Stimulated activated CD4-positive, alpha-beta T cell treated with anti-CD3 and anti-CD28 coated beads, TNF-alpha, amount 100 ng/mL, for 48 hours (primary cell): ENCODE measurements at places on chromosomes 13 and 19.
A peak's percentile ranks its signal among the peaks of the same experiment; 100 is the strongest.

DNA sequence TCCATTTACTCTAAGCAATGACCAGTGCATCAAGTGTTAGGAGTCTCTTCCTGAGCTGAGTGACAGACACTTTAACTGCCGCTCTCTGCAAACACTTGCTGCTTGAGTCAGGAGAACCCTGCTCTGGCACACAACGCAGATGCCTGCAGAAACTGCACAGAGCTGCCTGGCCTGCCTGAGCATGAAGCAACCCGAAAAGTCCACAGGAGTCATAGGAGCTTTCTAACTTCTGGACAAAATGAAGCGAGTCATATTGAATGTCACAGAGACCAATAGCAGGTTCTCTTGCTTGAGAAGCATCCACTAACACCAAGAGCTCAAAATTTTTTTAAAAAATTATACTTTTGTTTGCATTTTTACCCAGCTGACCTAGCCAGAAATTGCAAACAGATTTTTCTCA, 232.4 kb downstream of the LHFPL6 start:
- DNase-seq = no peak

GRCh38 chr19:46524308-46524707, 28.6 kb upstream of the PNMA8B start:
- DNase-seq = no peak

GRCh38 chr13:40670307-40670706, 3.9 kb upstream of the FOXO1 start:
- DNase-seq = no peak

DNA sequence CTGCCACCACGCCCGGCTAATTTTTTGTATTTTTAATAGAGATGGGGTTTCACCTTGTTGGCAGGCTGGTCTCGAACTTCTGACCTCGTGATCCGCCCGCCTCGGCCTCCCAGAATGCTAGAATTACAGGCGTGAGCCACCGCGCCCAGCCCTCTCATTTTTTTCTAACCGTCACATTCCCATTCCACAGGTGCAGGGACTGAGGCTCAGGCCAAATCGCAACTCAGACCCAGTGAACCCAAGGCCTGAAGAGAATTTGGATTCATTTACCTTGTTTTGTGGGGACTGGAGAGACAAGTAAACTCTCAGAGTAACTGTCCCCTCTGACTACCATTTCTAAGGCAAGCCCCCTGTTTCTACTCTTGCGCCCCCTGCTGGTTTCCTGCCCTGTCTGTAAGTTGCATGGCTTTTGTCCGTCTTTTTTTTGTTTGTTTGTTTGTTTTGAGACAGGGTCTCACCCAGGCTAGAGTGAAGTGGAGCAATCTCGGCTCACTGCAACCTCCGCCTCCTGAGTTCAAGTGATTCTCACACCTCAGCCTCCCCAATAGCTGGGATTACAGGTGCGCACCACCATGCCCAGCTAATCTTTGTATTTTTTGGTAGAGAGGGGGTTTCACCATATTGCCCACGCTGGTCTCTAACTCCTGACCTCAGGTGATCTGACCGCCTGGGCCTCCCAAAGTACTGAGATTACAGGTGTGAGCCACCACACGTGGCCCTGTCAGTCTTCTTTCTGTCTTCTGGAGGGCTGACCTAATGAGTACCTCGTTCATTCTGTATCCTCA, 2.3 kb upstream of the STRN4 start:
- peak; percentile 67 for DNase-seq

- peak; percentile 29 for DNase-seq
Measured at GRCh38 chr19:16778796-16779411, 50.3 kb upstream of the SIN3B start.

- no peak for DNase-seq
Measured at GRCh38 chr13:27132538-27132937, 39.1 kb downstream of the USP12 start.

DNA sequence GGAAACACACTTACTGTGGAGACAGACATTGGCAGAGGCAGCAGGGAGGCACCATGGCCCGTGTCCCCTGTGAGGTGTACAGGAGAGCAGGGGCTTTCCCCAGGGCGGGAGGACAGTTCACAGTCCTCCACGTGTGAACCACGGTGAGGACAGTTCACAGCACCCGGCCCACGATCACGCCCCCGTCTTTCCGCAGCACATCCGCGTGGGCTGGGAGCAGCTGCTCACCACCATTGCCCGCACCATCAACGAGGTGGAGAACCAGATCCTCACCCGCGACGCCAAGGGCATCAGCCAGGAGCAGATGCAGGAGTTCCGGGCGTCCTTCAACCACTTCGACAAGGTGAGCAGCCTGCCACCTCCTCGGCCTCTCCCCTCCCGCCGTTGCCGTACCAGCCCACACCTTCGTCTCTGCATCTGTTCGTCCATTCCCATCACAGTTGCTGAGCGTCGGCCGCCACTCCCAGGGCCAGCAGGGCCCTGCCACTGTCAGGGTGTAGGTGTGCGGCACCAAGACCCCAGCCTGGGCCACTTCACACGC, 17.4 kb downstream of the CAPN12 start:
- DNase-seq = no peak

DNA sequence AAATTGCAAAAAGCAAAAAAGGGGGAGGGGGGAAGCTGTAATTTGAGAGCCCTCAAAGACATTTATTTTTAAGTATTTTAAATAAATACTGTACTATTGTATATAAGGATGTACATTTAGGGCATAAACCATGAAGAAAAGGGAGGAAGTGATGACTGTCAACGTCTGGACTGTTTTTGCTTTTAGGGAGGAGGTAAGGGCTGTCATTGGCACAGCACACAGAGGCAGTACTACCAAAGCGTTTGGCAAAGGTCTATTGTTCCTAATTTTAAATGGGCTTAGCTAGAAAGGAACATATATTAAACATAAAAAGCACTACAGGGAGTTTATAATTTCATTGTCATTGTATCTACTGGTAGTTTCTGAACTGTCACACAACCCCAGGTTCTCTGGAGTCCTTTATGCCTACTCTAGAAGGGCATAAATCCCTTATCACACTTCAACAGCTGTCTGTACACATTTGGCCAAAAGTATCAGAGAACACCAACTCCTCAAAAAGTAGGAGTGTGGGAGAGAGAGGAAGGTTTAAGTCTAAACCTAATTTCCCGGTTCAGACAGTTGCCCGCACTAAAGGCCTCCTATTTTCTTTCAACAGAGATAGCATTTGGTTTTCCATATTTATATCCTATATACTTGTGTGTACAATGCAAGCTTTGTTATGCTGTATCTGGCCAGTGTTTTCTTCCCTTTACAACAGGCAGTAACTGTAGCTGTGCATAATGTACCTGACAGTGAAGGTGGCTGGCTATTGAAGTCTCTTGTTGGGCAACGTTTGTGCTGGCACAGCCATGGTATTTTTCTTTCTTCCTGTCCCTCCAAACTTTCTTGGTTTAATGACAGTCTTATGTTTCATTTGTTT, 406.2 kb downstream of the KLF5 start:
- DNase-seq = no peak

GRCh38 chr13:40076765-40077362, 421.4 kb downstream of the COG6 start:
- DNase-seq = no peak

GRCh38 chr19:42113641-42114348, 18.5 kb downstream of the POU2F2 start:
- DNase-seq = no peak

- DNase-seq = no peak
Measured at GRCh38 chr19:45156751-45157150, 4.0 kb downstream of the NKPD1 start.

DNA sequence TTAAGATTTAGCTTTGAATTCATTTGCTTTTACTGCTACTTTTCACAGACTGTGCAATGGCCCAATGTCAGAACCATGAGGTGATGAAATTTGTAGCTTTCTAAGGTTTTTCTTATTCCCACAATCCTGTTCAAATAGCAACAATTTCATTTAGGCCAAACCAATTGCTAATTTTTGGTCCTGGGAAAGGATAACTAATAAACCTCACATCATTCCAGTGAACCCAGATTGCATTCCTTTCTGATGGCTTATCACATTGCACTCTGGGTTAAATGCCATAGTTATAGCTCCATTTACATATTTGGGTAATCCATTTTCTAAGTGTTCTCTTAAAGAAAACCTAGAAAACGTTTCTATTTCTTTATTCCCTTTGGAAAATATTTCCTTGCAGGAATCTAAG, 22.9 kb upstream of the POMP start:
- no peak for DNase-seq

DNA sequence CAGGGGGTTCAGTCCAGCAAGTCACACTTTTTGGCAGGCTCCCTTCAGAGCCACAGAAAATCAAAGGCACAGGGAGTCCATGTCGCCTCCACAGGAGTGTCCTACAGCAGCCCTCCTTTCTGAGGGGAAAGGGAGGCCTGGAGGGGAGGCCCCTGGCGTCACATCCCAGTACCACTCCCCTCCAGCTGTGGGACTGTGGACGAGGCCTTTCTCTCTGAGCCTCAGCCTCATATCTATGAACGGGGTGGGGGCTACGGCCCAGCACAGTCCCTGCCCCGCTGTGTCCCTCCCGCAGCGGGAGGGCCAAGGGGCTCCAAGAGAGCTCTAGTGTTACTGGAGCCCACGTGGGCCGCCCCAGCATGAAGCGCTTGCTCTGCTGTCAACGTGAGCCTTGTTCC, 23.8 kb downstream of the PEPD start:
- DNase-seq = no peak

- DNase-seq = no peak
Measured at GRCh38 chr19:13978351-13979243, 26.3 kb downstream of the DCAF15 start.

GRCh38 chr13:77876176-77876575, 42.5 kb downstream of the EDNRB start:
- DNase-seq = no peak

- no peak for DNase-seq
Measured at GRCh38 chr19:33546656-33547055, 25.1 kb upstream of the PEPD start.

DNA sequence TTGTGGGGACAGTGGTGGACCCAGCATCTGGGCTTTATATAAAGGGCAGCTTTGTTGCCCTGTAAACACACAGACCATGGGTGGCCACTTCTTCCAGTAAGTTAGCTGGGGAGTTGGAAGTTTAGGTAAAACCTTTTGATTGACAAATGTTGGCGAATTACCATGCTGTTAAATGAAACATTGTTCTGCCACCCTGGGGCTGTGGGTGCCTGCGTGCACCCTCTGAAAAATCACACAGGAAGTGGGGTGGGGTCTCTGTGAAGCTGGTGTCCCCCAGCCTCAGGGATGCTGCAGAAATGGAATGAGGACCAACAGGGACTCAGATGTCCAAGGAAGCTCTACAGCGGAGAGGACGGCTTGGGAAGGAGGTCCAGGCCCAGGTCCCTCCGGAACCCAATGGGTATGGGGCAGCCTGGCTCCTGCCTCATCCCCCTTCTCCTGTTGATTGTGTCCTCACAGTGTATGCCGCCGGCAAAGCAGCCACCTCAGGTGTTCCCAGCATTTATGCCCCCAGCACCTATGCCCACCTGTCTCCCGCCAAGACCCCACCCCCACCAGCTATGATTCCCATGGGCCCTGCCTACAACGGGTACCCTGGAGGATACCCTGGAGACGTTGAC, 2.8 kb upstream of the USF2 start:
- no peak for DNase-seq

DNA sequence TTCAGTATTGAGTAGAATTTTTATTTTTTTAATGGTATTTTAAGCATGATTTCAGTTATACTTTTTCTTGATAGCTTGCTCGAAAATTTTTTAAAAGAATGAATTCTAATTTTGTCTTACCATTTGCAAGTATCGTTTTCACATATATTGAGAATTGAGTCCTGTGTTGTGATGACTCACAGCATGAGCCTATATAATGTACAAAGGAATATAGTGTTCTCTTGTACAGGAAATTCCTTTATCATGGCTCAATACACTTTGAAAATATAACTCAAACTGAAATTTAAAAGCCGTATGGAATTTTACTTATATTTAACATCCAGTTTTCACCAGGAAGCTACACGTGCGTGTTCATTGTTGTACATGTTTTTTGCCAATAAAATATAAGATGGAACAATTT, 161.1 kb upstream of the TMTC4 start:
- no peak for DNase-seq

DNA sequence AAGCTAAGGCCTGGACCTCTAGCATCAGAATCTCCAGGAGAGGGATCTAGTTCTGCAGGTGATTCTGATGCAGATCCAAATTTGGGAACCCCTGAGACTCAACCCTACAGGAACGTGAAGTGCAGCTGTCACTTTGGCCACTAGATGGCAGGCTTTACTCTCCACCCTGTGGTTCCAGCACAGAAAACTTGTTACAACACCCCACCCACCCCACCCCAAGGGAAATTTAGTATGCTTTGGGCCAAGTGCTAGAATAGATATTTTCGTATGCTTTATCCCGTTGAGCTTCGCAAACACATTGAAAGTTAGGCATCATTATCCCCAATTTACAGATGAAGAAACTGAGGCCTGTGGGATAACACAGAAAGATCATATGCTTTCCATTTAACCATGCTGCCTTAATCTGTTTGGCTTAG, 232.0 kb downstream of the B3GLCT start:
- peak; percentile 18 for DNase-seq

DNA sequence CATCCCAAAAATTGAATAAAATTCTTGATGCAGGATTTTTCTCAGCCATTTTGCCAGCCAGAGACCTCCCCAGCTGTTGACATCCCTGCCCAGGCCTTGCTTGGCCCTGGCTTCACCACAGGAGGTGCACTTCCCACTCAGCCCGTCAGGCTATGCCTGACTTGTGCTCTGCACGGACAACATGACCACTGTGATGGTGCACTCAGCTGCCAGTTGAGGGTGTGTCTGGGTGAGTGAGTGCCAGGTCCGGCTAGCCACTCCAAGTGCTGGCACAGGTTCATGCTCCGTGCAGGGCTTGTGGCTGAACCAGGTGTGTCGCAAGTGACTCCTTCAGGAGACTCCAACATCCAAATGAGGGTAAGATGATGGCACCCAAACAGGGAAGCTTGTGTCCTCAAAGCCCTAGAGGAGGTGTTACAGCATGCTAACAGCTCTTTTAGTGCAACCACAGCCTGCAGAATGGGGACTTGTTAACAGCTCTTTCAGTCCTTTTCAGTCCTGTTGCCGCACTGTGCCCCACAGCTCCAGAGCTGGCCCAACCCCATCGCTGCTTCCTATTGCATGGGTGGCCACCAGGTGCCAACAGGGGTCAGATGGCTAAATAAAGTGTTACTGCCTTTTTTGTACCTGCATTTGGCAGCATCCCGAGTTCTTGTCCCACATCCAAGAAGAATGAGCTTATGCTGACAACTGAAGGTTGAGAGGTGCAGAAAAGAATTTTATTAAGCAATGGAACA, 380.7 kb downstream of the SLITRK5 start:
- no peak for DNase-seq

GRCh38 chr13:29908416-29909080, 58.1 kb upstream of the UBL3 start:
- DNase-seq = no peak

GRCh38 chr19:18269070-18269723, 5.1 kb downstream of the IQCN start:
- no peak for DNase-seq

DNA sequence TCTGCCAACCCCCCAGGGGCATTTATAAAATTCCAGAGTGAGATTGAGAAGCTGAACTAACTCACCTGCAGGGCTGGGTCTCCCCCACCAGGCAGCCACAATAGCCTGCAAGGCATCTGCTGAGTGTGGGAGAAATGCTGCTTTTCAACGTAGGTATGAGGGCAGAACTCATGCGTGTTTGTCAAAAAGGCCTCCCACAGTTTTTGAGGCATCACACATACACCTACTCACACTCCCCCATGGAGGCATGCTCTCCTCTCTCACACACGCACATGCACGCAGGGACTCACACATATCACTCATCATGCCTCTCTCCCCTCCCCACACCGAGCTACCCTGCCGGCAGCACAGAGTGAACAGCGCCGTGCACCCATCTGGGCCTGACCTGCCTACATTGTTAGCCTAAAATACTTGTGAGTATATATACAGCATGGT, 390.5 kb downstream of the FGF9 start:
- peak; percentile 29 for DNase-seq
